A172 (cell line): ENCODE measurements at places on chromosomes 3 and 15.

- no peak for DNase-seq
Measured at GRCh38 chr3:158839966-158840365, 38.1 kb downstream of the MFSD1 start.

DNA sequence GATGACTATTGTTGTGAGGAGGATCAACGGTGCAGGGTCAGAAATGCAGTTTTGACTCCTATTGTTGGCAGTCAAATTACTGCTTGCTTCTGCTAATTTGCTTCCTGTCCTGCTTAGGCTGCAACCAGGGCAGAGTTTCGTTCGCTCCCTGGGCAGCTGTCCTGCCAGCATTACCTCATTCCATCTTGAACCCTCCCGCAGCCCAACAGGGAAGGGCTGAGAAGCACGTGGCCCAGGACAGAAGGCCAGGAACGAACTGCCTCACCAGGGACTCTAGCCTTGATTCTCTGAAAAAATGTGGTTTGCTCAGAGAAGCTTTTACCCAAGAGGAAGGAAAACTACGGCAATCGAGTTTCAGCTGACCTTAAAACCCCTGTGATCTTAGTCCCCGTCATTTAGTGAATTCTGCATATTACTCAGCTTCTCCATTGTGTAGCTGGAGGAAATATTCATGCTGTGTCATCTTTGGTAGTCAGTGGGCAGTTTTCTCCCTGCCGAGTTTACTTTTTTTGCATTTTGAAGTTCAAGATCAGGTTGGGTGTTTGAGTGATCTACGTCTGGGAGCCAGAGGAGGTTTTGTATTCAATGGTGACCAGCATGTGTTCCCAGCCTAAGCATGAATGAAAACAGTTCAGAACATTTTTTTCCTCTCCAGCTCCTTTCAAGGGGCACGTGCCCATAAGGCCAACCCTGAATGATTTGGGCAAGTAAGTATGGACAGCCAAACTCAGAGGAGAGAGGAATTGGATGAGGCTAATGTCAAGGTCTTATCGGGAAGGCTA lies 23.0 kb downstream of the TLNRD1 start:
- DNase-seq, result no peak

- DNase-seq, result no peak
Measured at GRCh38 chr3:16842272-16843270, 42.2 kb upstream of the PLCL2 start.

GRCh38 chr3:62373215-62373614 lies at the start of gene FEZF2:
FEZF2 (minus strand) TSS chr3:62373550; CDS start chr3:62372868, 682 bp downstream.
- no peak for DNase-seq

GRCh38 chr3:134899786-134900185 lies 104.7 kb downstream of the EPHB1 start:
- DNase-seq, result no peak

DNA sequence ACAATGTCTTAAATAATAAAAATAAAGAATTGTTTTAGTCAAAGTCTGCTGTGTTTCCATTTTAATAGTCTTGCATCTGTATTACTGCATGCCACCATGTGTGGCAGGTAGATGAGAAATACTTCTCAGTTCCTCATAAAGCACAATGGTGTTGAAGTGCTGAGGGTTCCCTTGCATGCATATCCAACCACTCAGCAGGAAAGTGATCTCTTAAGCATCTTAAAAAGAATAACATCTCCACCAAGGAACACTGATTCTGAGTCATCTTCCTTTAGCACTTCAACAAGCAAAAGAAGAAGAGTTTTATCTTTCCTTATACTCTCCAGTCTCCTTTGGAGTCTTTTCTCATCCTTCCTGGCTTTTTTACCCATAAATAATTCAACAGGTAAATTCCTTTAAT lies 602.0 kb downstream of the TBL1XR1 start:
- DNase-seq, result no peak

DNA sequence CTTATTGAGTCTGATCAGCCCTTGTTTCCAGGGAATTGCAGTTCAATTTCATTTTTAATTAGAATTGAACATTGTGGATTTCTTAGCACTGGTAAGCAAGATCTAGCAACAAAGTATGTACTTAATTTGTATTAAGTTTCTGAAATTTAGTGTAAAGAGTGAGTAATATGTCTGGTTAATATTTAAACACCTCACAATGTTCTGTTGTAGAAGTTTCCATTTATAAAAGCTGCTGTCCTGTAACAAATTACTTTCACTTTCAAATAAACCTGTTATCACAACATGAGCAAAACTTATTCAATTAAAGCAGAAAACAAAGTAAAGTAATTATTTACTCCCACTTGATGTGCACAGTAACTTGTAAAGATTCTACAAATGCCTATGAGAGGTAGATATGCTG lies 448.5 kb downstream of the NAALADL2 start:
- DNase-seq, result no peak

GRCh38 chr3:122298239-122298638 lies 26.8 kb upstream of the CSTA start:
- no peak for DNase-seq

GRCh38 chr3:148343416-148343815 lies 354.3 kb upstream of the AGTR1 start:
- no peak for DNase-seq

- no peak for DNase-seq
Measured at GRCh38 chr3:119776304-119776703, 5.6 kb upstream of the NR1I2 start.

- DNase-seq, result no peak
Measured at GRCh38 chr3:23971684-23972083, 26.6 kb downstream of the NR1D2 start.

DNA sequence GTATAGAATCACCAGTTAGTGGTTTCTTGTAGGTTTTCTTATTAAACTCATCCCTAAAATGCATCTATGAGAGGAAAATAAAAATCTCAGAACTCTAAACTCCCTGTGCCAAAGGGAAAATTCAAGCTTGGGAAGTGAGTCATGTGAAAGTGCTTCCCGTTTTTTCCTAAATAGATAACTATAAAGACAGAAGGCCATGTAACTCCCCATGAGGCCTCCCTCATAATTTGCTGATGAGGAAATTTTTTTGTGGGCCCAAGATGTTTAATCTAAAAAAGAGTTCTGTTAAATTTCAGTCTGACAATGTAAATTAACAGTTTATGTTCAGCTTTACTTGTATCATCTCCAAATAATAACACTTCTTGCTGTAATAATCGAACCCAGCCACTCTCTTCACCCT lies 1273.9 kb downstream of the OTOL1 start:
- DNase-seq, result peak; percentile 18
